ENCODE measurements at places on chromosomes 11 and 22.
A peak's percentile ranks its signal among the peaks of the same experiment; 100 is the strongest.

- DNase-seq, result no peak
Observed at GRCh38 chr11:70764356-70764905, 366.1 kb downstream of the CTTN start.

GRCh38 chr22:17431179-17431578, 61.9 kb downstream of the CECR2 start:
- no peak for DNase-seq

- DNase-seq, result no peak
Observed at GRCh38 chr11:78742430-78742829, 167.8 kb upstream of the NARS2 start.

- DNase-seq, result no peak
Observed at GRCh38 chr11:64861227-64861975, 16.9 kb upstream of the CDC42BPG start.

DNA sequence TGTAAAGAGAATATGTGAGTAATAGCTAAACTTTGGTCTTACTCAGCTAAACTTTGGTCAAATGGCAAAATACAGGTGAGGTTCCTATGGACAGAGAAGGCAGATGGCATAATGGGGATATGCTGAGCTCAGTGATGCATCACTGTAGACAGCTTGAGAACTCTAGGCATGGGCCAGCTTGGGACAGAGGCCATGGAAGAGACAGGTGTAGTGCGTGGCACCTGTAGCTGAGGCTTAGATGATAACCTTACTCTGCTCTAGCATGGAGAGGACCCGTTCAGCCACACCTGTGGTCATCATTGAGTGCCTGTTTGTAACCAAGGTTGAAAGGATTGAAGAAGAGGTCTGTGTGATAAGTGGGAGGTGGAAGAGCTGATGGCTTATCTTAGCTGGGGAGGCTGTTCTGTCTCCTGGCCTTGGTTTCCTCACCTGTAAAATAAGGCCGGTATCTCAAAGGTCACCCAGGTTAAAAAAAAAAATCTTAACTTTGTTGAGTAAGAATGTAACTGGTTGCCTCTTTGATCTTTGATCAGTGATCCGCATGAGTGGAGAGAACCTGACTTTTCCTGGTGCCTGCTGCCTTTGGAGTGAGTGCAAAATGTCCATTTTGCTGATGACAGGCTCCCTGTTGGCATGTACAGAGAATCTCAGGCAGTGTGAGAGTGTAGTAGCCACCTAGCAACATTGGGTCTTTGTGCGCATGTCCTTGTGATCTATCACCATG, 48.6 kb downstream of the ZNRF3 start:
- DNase-seq, result no peak

DNA sequence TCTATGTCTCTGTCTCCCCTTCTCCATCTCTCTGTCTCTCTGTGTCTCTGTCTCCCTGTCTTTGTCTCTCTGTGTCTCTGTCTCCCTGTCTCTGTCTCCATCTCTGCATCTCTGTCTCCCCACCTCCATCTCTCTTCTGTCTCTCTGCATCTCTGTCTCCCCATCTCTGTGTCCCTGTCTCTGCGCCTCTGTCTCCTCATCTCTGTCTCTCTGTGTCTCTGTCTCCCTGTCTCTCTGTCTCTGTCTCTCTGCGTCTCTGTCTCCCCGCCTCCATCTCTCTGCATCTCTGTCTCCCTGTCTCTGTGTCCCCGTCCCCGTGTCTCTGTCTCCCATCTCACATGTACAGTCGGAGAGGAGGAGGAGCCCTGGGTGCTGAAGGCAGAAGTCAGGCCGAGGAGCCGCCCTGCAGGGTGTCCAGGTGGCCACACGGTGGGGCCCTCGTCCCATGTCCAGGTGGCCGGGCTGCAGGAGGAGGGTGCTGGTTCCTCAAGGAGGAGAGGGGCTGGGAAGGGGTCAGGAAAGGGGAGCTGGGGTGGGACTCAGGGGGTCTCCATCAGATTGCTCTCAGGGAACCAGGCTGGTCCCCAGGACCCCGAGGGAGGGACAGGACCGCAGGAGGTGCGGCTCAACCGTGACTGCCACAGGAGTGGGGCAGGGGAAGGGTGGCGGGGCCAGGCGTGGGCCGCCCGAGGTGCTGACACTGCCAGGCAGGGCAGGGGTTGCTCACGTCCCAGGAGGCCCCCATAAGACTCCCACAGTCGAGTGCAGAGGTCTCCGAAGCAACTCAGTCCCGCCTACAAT, 25.6 kb upstream of the TH start:
- DNase-seq, result peak; percentile 33

GRCh38 chr11:73912026-73912425, 35.2 kb downstream of the PAAF1 start:
- DNase-seq, result no peak

All from activated gamma-delta T cell (primary cell).